ENCODE measurements at places on chromosomes 4 and X.
A peak's percentile ranks its signal among the peaks of the same experiment; 100 is the strongest.

GRCh38 chr4:148515248-148515647 lies 73.0 kb upstream of the NR3C2 start:
- DNase-seq, result no peak

- no peak for DNase-seq
Measured at GRCh38 chr4:95294321-95294720, 254.5 kb downstream of the UNC5C start.

DNA sequence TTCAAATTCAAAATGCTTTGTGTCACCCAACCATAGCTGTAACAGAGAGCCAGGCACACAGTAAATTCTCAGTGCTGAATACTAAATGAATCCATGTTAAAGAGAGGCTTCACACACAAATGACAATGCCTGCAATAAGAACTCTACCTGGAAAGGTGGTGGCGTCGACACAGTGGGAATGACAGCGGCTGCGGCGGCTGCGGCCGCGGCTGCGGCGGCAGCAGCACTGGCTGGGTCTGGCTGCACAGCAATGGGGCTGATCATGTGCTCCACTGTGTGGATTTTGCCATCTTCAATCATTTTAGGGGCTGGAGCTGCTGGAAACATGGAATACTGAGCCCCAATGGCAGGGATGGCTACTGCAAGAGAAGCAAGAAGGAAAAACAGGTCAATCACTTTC lies 97.4 kb downstream of the CHRNA9 start:
- DNase-seq, result no peak

DNA sequence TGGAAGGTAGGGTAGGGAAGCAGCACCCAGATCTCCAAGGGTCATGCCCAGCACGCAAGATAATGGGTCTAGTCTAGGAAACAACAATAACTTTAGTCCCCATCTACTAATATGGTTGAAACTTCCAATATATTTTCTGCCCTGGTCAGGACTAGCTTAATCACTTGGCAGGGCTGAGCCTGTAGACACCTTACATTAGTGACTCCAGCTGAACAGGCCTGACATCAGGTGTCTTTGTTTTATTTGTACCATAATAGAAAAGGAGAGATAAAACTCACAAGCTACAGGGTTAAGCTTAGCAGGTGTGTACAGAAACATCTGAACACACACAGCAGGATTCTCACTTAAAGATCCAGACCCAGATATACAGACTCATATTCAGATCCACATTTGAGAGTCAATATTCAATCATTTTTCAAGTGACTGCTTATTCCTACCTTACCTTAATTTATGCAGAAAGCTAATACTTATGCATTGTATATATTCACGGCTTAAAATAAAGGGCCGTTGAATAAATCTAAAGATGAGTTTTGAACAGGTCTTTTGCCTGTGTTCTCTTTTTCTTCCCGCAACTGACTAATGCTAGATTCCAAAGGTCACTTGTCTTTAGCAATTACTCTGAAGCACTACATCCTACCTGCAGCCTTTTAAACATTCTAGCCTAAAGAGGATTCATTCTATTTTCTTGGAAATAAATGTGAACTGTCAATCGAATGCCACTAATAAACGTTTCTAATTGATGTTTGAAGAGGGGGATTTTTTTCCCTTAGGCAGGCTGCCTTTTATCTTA lies 745.3 kb downstream of the RPA4 start:
- no peak for DNase-seq

DNA sequence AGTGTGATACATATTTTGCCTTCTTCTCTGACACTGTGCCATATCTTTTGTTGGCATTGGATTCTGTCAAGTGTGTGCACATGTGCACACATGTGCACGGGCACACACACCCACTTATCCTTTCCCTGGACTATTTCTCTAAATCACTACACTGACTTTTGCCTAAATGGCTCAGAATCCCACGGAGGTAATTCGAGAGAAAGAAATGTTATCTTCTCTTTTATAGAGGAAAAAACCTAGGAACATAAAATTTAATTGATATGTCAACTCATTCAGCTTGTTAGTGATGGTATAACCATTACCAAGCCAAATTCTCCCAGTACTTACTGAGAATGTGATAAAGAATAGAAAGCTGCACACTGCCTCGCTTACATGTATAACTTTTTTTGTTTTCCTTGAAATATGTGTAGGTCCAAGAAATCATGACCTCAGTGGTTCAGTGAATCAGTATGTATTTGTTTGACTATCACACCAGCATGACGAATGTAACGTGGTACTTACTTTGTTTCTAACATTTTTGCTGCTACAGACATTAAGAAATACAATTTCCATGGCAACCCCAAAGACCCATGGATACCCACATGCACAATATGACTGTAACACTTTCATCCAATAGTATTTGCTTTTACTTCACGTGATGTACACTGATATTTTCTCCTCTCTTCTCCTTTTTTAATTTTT lies 163.0 kb downstream of the PCDH7 start:
- DNase-seq, result no peak

DNA sequence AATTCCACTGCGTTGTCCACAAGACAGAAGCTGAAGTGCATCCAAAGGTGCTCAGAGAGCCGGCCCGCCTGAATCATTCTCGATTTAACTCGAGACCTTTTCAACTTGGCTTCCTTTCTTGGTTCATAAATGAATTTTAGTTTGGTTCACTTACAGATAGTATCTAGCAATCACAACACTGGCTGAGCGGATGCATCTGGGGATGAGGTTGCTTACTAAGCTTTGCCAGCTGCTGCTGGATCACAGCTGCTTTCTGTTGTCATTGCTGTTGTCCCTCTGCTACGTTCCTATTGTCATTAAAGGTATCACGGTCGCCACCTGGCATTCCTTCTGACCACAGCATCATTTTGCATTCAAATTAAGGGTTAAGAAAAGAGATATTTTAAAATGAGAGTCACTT lies 115.5 kb downstream of the NFKB1 start:
- DNase-seq, result no peak

- peak; percentile 26 for DNase-seq
Measured at GRCh38 chr4:36841583-36842326, 402.8 kb upstream of the NWD2 start.

- no peak for DNase-seq
Measured at GRCh38 chr4:47493238-47494123, 8.4 kb downstream of the ATP10D start.
